ENCODE measurements at places on chromosomes 6 and 20.

DNA sequence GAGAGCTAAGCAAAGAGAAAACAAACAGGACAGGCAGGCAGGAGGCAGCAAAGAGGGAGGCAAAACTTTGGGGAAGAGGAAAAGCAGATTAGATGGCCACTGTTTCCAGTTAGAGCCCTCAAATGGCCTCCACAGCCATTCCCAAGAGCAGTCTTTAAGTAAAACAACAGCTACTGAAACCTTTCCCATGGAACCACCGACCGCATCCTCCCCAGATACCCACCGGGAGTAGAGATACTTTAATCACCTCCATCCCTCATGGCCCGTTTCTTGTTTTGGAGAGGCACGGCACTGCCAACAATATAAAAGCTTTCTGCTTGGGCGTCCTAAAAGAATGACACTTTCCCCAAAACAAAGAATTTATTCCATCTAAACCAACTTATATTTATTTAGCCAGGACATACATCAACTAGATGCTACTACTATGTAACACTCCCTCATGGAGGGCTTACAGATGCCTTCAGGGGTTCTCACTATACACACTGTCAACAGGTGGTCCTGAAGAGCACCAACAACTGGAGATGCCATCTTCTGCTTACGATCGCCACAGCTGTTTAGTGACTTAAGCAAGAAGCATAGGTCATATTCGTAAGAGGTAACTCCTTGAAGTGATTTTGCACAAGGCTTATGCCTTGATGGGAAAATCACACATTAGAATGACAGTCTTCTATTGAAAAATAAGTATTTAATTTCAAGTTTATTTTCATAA, 43.4 kb downstream of the CNKSR3 start:
- DNase-seq, result no peak

DNA sequence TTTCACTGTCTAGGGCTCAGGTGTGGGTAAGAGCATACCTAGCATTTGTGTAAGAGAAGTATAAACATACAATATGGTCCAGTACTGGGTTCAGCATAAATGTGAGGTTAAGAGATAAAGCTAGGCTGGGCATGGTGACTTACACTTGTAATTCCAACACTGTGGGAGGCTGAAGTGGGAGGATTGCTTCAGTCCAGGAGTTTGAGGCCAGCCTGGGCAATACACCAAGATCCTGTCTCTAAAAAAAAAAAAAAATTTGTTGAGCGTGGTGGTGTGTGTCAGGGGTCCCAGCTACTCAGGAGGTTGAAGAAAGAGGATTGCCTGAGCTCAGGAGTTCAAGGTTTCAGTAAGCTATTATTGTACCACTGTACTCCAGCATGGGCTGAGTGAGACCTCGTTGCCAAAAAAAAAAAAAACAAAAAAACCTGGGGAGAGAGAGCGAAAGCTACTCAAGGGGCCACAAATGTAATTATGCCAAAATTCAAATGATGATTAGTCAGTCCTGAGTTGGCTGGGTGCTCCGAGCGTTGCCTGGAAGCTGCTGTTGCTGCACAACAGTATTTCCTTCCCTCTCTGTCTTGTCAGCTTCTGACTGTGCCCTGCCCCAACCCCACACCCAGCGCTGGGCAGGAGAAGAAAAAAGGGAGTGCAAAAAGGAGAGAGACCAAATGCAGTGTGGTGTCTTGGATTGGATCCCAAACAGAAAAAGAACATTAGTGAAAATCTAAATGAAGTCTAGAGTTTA, 24.0 kb downstream of the CMTR1 start:
- DNase-seq, result peak; percentile 29

- peak; percentile 13 for DNase-seq
Observed at GRCh38 chr20:37686762-37687477, 6.9 kb upstream of the CTNNBL1 start.

DNA sequence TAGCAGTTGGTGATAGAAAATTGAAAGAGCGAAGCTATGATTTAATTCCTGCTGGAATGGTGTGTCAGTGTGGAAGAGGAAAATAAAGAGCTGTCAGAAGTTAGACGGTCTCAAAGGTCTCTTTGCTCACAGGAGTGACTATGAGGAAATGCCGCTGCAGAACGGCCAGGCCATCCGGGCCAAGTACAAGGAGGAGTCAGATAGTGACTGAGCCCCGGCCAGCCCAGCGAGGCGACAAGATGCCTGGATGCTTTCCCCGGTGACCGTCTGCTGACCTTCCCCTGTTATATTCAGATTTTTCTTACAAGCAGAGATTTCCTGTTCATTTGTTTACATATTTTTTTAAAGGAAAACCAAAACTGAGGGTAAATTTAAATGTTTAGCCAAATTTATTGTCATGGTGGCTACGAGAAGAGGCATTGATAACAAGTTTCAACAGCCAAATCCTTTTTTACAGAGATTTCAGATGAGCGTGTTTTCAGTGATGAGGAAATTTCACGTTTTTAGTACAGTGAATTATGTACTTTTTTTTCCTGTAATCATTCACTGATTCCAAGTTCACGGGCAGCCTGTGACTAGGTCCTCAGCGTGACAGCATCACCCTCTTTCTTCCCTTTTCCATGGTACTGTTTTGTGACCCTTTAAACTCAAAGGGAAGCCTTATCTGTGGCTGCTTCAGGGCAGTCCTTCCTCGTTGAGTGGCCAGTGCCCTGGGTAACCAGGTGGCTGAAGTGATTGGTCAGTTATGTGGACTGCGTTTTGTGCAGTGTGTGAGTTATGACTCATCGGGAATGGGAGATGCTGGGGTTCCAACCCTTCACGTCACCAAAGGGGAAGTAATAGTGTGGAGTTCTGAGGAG, 12.6 kb downstream of the DYNLT1 start:
- peak; percentile 86 for DNase-seq

DNA sequence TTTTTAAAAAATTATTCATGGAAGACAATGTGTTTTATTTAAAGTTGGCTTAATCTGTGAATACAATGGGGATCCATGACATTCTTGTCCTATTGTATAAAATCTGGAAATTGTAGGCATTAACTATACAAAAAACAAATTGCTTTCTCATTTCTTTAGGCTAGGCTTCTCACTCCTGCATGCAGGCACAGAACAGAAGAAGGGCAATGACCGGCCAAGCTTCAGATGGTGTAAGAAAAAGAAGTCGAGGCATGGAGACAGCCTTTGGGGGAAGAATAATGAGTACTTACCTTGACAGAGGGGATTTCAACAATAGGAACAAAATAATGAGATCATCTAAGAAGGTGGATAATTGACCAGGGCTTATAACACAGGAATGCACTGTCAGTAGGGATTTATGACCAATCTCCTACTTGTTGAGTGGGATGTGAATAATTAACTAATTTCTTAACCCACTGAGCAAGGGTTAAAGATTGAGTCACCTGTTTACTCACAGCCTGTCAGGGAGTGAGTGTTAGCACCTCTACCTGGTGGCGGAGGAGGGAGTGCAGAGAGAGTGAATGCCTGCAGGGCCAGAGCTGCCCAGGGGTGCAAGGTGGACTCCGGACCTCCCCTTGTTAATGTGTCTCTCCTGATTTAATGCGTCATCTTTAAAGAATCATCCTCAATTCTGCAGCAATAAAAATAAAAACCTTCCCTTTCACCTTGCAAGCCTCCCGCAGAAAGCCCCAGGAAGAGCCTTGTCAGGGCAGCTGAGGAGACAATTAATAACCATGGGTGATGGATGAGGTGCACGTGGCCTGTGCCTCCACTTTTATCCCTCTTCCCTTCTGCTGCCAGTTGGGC, 3.9 kb downstream of the SLC22A2 start:
- no peak for DNase-seq

DNA sequence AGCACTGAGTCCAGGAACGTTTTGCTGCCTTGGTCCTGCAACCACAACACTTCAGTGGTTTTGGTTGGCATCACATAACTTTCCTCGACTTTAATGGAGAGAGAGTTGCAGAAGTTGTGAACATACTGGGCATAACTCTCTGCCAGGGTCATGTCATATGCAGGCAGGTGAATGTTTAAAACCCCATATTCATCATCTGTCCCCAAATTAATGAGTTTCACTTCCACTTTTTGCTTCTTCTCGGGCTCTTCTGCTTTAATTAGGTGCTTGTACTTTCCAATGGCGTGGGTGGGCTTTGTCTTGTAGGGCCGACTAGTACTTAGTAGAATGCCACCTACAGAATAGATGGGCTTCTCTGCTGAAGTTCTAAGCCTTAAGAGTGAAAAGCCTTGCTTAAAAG, 45.2 kb upstream of the TFAP2A start:
- no peak for DNase-seq

All from suppressor macrophage (primary cell).